ENCODE measurements at places on chromosomes 2 and 18.

- no peak for DNase-seq
Observed at GRCh38 chr2:47636176-47636575, 146.8 kb upstream of the MSH6 start.

- DNase-seq, result no peak
Observed at GRCh38 chr2:207066791-207067460, 98.8 kb downstream of the KLF7 start.

DNA sequence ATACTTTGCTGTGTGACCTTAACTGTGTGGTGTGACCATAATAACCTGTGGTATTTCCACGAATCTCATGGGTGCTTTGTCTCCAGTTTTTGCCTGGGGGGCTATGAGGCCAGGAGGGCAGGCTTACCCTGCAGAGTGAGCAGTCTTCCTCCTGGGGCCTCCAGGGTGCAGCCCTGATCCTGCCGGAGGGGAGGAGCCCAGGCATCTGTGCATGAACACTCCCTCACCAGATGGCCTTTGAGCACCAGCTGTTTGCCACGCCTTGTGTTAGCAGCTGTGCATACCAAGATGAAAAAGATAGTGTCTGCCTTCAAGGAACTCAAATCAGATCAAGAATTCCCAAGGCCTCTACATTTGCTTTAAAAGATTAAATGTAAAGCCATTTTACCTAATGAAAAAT, 75.0 kb upstream of the RBM44 start:
- DNase-seq, result peak; percentile 42

DNA sequence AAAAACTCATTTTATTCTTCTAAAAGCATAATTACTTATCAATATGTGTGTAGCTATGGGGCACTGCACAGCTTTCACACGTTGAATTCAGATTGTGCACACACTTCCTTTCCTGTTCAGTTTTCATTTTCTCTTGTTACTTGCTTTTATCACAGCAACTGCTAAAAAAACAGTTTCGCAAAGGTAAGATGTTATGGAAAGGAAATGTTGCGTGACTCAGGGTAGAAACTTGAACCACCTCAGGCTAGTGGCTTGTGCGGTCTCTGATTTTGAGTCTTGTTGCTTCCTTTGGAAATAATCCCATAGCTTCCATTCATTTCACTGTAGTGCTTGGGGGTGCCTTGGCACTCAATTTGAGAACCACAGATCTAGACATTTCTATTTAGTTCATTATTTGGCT, 171.9 kb downstream of the FMNL2 start:
- no peak for DNase-seq

- no peak for DNase-seq
Observed at GRCh38 chr2:104840156-104840555, 13.8 kb upstream of the POU3F3 start.

DNA sequence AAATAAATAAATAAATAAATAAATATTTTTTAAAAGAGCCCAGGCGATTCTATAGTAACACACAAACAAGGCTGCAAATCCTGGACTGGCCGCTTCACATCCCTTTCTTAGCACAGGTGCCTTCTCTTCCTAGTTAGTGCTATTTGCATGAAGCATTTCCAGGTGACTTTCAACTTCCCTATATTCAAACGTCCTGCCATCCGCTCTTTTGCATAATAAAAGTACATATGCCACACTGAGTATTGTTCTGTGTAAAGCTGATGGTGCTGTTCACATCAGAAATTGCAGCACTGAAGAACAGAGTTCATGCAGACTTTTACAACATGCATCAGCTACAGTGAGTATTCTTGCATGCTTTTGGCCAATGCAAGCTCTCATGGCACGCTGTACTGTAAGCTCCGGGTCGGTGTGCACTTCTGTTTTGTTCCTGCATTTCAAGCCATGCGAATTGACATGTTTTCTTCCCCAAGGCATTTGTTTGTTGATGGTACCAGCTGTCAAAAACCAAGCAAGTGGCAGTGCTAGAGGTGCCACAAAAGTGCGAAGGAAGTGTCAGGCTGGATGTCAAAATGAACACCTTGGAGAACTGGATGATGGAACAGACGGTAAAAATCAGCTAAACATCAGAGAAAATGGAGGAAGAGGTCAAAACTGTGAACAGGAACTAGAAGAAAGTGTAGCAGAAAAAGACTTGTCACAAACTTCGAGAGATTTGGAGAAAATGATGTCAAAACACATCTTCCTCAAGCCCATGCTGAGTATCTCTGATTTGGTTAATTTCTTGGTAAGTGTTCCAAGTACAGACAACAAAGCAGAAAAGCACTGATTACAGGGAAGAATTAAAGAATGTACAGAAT, 25.5 kb upstream of the CEP68 start:
- DNase-seq, result no peak

- DNase-seq, result no peak
Observed at GRCh38 chr2:226118471-226119429, 680.9 kb downstream of the IRS1 start.

- no peak for DNase-seq
Observed at GRCh38 chr2:207223051-207223450, 57.3 kb upstream of the KLF7 start.

GRCh38 chr2:69585855-69586555, 57.5 kb downstream of the AAK1 start:
- DNase-seq, result no peak

GRCh38 chr2:191615596-191615995, 62.3 kb upstream of the NABP1 start:
- no peak for DNase-seq

- peak; percentile 50 for DNase-seq
Observed at GRCh38 chr2:206164261-206164862, 4.7 kb downstream of the EEF1B2 start.

- DNase-seq, result peak; percentile 77
Observed at GRCh38 chr2:215435280-215435869, 493 bp downstream of the FN1 start.

GRCh38 chr2:85324639-85325465, 2.9 kb downstream of the TGOLN2 start:
- DNase-seq, result no peak

DNA sequence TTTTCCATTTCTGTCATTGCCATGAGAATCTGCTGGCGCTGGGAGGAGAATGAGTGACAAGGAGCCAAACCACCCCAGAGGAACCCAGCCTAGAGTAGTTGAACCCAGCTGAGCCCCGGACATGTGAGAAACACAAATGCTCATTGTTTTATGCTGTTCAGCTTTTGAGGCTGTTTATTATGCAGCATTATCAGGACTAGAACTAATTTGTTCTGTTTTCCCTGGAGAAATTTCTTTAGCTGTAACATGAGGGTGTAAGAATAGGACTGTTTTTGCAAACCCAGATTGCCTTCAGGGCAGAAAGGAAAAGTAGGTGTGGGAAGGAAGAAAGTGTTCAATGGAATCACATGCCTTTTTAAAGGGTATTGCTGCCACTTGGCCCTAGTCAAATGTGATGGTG, 28.5 kb upstream of the DOCK10 start:
- DNase-seq, result no peak

DNA sequence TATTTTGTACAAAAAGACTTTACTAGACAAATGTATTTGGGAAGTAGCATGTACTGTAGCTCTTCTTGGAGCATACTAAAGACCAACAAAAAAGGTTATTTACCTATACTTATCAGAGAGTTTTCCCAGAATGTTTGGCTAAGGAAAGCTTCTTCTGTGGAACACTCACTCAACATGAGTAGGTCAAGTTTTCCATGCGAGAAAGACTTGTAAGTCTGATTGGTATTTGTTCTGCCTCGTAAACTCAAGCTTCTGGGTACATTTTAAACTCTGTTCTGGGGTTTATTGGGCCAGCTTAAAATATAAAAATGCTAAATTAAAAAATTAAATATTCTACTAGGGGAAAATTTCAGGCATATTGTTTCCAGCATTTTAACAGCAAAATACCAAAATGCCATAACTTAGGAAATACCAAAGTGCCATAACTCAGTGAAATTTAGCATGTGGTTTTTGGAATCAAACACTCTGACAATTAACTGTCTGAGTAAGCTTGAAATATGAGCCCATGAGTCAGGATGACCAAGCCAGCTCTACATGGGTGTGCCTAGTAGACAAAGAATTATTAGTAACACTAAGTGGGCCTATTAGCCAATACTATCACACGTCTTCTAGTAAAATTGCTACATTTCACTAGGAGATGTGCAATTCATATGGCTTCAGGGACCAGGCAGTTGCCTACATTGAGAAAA, 47.3 kb upstream of the SERPINE2 start:
- DNase-seq, result no peak

DNA sequence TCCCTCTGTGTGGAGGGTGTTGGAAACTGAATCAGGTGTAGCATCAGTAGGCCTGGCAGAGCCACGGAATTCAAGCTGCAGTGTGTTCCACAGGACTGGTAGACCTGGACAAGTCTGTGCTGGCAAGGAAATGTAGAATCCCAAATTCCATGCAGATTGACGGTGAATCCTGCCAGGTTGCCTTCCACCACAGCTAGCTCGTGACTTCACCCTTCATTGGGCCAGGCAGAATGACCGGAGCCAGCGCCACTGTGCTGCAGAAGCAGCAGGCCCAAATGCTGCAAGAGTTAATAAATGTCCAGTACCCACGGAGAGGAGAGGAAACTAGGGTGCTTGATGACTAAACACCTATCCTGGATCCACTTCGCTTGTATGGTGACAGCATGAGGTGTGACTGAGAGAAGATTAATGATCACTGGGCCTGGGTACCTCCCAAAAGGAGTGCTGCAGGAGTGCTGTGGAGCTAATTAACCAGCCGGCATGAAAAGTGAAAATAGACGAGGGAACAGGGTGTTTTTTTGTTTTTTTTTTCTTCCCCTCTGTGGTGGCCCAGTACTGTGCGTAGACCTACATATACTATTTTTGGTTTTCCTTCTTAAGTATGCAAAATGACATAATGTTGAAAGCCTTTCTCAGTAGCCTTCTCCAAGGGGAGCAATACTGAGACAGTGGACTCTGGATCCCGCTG, 122.2 kb downstream of the TANC1 start:
- DNase-seq, result no peak

GRCh38 chr2:191415101-191415500, 169.9 kb downstream of the MYO1B start:
- no peak for DNase-seq

GRCh38 chr2:171958475-171958874, 36.2 kb downstream of the HAT1 start:
- no peak for DNase-seq

DNA sequence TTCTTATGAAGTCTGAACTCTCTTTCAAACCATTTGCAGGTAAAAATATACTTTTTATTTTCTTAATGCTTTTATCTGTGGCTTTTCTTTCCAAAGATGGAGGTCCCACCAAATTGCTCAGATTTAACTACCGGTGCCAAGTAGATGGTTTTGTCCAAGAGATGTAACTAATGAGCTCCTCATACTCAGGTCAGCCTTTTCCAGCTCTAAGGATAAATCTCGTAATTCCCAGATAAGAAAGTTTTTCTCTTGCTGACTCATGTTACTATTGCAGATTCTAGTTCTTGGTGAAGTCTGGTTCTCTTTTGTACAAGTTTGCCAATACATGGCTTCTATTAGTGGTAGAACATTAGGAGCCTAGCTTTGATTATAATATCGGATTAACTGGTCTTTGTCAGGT, 550.8 kb upstream of the ZNF804A start:
- DNase-seq, result no peak

DNA sequence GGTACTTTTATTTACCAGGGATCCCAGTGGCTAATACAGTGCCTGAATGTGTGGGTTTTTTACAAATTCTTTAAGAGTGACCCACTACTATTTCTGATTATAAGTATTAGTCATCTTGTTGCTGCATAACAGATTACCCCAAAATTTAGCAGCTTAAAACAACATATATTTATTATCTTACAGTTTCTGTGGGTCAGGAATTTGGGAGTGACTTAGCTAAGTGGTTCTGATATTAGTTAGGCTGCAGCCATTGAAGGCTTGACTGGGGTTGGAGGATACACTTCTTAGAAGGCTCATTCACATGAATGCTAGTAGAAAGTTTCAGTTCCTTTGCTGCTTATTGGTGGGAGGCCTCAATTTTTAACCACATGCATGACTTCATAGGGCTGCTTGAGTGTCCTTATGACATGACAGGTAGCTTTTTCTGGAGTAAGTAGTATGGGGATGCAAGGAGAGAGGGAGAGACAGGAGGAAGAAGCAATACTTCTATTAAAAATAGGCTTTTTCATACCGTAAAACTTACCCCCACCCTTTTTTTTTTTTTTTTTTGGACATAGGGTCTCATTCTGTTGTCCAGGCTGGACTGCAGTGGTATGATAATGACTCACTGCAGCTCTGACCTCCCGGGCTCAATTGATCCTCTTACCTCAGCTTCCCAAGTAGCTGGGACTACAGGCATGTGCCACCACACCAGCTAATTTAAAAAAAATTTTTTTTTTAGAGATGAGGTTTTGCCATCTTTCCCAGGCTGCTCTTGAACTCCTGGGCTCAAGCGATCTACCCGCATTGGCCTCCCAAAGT, 13.3 kb upstream of the POLE4 start:
- DNase-seq, result no peak

- DNase-seq, result no peak
Observed at GRCh38 chr2:21361384-21361783, 237.6 kb downstream of the TDRD15 start.

DNA sequence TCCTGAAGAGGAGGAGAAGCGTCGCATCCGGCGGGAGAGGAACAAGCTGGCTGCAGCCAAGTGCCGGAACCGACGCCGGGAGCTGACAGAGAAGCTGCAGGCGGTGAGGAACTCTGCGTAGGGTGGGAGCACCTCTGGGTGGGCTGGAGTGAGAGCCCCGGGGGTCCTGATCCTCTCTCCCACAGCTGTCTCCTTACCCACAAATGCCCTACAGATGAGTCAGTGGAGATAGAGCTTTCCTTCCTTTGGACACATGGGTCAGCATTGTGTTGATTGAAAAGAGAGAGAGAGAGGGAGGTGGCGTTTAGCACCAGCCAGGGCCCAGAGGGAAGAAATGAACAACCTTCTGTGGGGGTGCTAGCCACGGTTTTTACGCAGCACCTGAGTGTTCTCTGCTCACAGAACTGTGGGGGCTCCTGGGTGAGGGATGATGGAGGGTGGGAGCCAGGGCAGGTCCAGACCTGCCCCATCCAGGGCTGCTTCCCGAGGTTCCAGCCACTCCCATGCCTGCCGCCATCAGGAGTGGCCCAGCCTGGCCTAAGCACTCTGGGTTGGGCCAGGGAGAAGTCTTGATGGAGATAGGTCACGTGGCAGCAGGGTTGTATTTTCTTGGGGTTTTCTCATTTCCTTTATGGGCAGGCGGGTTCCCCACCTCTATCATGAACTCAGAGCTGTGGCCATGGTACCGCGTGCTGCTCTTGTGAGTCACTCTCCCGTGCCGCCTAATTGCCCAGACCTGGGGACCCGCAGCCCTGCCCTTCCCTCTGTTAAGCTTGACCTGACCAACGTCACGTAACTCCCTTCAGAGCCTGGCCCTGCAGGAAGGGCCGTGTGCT, 16.3 kb downstream of the FOSL2 start:
- DNase-seq, result no peak

GRCh38 chr2:172813314-172813888, 77.8 kb downstream of the RAPGEF4 start:
- DNase-seq, result no peak

DNA sequence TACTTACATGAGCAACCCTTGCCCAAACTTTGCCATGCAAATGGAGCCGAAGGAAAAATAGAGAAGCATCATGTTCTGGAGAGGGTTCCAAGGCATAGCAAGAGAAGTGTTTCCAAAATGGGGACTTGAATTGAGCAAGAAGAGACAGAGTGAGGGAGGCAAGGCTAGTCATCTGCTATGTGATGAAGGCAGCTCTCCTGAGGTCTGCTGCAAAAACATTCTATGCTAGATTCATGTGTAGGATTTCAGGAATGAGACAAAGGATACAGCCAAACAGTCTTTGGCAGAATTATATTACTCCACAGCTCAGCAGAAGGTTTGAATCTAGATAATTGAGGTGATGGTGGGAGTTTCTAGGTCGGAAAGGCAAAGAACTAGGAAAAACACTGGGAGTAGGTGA, 24.1 kb upstream of the MRPL19 start:
- DNase-seq, result no peak
